Activated CD4-positive, alpha-beta T cell treated with anti-CD3 and anti-CD28 coated beads for 24 hours (primary cell): ENCODE measurements at places on chromosomes 1 and 21.

- no peak for DNase-seq
These were observed 12.0 kb upstream of the VWA5B1 start for GRCh38 chr1:20278692-20279130.

DNA sequence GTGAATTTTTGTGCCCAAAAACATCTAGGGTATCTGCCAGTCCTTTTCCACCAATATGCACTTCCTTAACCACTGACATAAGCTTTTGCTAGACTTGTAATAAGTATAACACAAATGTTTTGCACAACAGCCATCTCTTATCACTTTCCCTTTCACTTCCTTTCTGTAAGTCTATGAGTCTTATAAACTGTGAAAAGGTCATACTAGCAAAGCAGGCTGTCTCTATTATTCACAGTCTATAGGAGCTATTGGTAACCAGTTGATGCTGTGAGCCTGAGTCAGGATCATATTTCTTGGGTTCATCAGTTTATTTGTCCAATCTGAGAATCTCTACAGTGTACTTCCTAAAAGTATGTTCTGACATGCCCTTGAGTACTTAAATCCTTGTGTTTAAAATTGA is 172.6 kb downstream of the CHRM3 start:
- no peak for DNase-seq

DNA sequence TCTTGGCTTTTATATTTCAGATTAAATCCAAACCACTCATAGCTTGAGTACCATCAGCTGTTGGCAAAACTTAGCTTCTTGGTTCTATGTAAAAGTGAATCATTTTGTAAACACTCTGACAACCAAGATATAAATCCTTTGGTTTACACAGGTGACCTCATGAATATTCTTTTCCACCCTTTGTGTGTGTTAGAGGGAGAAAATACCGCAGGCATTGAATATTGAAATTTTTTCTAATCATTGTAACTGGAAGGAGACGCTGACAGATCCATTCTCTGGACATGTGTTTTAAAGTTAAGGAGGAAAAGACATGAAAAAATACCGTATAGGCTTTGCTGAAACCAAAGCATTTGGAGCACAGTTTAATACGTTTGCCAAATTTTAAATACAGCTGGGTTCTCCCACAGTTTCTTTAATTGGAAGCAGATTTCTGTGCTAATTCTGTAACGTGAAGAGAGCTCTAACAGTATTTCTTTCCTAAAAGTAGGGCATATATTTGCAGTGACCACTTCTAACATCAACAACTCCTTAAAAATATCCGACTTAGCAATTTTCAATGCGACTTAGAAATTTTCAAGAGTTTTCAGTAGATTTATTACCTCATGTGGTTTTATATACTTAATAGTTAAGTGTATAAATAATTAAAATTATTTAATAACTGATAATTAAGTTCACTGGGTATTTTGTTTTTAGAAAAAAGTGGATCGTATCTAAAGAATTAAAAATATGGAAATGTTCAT is 388.2 kb downstream of the USP25 start:
- DNase-seq: no peak

GRCh38 chr1:151581921-151582320 is 29.9 kb upstream of the SNX27 start:
- DNase-seq: no peak
